ENCODE measurements at places on chromosomes 6 and 20. TPM values are rescaled to one million over a fixed set of nuclear protein-coding genes. Genes with fewer than 3 reads are reported as not detected.

Gene GRM1
- total RNA-seq, result not detected

DNA sequence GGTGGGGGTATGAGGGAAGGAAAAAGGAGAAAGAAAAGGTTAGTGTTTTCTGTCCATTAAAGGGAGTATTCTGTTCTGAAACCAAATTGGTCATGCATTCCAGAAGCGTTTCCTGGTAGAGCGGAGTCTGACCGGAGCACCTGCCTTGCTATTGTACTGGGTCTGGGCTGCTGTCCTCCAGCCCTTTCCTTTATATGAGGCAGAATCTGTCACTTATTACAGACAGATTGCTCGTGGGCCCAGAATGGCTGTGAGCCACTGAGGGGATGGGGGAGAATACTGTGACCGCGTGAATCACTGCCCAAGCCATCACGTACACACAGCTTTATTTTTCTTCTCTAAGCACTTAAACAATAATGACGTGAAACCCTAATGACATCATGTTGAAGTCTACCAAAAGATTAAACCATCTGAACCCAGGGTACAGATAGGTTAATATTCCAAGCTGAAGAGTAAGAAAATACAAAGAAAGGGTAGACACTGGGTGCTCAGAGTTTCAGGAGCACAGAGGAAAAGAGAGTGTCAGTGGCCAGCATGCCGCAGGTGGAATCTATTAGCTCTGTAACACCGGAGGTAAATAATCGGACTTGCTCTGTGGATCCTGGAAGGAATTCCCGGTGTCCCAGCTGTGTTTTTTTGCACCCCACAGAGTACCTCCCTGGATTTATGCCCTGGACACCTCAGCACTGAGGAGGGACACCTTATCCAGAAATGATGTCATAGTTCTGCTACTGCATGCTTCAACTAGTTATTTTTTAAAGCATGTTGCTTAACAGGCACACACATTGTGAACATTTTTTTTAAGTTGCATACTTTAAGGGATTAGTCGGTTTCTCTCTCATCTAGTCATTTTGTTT lies 573.3 kb downstream of the PKHD1 start:
- DNase-seq, result no peak

DNA sequence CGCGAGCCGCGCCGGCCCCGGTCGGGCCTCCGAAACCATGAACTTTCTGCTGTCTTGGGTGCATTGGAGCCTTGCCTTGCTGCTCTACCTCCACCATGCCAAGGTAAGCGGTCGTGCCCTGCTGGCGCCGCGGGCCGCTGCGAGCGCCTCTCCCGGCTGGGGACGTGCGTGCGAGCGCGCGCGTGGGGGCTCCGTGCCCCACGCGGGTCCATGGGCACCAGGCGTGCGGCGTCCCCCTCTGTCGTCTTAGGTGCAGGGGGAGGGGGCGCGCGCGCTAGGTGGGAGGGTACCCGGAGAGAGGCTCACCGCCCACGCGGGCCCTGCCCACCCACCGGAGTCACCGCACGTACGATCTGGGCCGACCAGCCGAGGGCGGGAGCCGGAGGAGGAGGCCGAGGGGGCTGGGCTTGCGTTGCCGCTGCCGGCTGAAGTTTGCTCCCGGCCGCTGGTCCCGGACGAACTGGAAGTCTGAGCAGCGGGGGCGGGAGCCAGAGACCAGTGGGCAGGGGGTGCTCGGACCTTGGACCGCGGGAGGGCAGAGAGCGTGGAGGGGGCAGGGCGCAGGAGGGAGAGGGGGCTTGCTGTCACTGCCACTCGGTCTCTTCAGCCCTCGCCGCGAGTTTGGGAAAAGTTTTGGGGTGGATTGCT lies 1.3 kb downstream of the VEGFA start:
- peak; percentile 67 for DNase-seq

Gene SLC35A1
- total RNA-seq, result 13.0 TPM

GRCh38 chr20:9417665-9418064 lies 96.7 kb upstream of the LAMP5 start:
- no peak for DNase-seq

DNA sequence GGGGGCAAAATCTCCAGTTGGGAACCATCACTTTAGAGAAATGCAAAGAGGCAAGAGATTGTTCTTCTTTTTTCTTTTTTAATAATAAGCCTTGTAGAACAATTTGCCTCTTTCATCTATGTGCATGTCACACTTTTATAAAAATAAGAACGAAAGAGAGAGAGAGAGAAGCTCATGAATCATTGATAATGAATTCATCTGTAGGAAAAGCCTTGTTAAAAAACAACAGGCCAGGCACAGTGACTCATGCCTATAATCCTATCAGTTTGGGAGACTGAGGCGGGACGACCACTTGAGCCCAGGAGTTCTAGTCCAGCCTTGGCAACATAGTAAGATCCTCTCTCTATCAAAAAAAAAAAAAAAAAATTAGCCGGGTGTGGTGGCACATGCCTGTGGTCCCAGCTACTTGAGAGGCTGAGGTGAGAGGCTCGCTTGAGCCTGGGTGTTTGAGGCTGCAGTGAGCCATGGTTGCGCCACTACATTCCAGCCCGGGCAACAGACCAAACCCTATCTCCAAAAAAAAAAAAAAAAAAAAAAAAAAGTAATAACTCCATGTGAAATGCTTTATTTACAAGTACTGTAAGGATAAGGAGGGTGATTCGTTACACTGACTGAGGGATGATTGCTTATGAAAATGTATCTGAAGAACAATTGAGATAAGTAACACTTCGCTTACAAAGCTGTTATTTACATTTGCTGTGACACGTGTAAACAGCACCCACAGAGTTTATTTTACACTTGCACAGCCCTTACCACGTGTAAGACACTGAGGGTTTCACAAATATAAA lies 6.0 kb downstream of the CCN5 start:
- DNase-seq, result peak; percentile 46

GRCh38 chr6:139051396-139052060 lies 23.0 kb downstream of the ABRACL start:
- no peak for DNase-seq

- no peak for DNase-seq
Observed at GRCh38 chr6:64034910-64035655, 399.5 kb downstream of the PHF3 start.

GRCh38 chr6:154598399-154598798 lies 87.9 kb upstream of the CNKSR3 start:
- DNase-seq, result no peak

Gene SLC22A2
- not detected for total RNA-seq
